ENCODE measurements at places on chromosomes 5 and 9.

DNA sequence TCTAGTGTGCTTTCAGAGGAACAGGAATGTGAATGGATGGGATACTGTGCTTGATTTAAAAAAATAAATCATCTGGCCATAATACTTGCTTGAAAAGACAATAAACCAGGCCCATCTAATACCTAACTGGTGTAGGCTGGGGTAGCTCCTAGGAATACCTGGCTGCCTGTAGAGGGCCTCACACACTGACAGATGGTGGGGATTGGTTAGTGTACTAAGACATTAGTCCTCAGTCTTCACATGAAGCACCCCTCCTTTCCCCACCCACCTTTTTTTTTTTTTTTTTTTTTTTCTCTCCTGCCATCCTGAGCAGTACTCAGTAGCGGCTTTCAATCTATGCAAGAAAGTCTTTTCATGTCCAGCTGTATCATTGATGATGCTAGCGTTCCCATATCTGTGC lies 130.5 kb downstream of the ADGRV1 start:
- no peak for DNase-seq

DNA sequence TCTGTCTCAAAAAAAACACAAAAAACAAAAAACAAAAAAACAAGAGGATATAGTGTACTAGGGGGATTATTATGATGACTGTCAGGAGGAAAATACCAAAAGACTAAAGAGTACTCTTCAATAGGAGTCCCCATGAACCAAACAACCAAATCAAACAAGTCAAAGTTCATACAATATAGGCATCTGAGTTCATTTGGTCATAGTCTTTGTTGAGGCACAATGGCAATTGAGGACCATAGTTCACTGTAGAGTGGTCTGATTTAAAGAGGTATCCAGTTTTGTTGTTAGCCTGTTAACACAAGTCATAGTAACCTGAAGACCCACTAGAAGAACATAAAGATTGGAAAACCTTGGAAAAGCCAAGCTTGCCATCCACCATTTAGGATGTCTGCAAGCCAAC lies 11.3 kb upstream of the UBTD2 start:
- DNase-seq: no peak

GRCh38 chr5:126920291-126920690 lies 110.1 kb downstream of the MARCHF3 start:
- no peak for DNase-seq

GRCh38 chr5:44809215-44809955 lies 638 bp downstream of the MRPS30 start:
- peak; percentile 52 for DNase-seq

- no peak for DNase-seq
Observed at GRCh38 chr5:174837919-174838902, 113.8 kb downstream of the MSX2 start.

DNA sequence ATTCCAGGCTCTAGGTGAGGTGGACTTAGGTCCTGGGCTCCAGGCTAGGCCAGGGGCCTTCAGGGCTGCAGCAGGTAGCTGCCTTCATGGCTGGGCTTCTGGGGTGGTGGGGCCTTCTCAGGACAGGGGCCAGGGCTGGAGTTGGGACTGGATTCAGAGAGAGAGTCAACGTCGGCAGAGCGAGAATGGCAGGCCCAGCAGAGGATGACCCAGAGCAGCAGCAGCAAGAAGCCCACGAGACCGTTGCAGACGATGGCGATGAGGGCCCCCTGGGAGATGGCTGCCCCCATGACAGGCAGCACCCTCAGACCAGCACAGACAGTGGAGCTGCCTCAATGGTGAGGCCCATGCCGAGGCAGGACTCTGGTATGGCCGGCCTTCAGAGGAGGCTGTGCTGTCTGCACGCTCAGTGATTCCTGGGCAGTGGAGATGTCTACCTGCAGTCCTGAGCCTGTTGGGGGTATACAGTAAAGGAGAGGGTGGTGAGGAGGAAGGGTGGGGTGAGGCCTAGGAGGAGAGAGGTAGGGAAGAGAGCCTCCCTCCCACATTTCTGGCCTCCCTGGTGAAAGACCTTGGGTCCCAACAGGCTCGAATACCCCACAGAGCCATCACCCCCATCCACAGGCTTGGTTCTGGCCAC lies 1.3 kb downstream of the ENHO start:
- DNase-seq: no peak

Data from NK-92 treated with Interleukin-12 subunit alpha and Interleukin-12 subunit beta, amount 100 ng/mL, for 24 hours (cell line).